ENCODE measurements at places on chromosomes 12 and 14.

- no peak for DNase-seq
Observed at GRCh38 chr14:34113005-34113511, 162.2 kb upstream of the EGLN3 start.

- peak; percentile 66 for DNase-seq
Observed at GRCh38 chr12:3655328-3655900, 97.5 kb downstream of the CRACR2A start.

- no peak for DNase-seq
Observed at GRCh38 chr14:68145539-68145938, 326.0 kb downstream of the RAD51B start.

GRCh38 chr12:119444462-119445044, 110.0 kb downstream of the CCDC60 start:
- DNase-seq, result peak; percentile 82

- no peak for DNase-seq
Observed at GRCh38 chr14:49106741-49107667, 479.2 kb downstream of the RPS29 start.

DNA sequence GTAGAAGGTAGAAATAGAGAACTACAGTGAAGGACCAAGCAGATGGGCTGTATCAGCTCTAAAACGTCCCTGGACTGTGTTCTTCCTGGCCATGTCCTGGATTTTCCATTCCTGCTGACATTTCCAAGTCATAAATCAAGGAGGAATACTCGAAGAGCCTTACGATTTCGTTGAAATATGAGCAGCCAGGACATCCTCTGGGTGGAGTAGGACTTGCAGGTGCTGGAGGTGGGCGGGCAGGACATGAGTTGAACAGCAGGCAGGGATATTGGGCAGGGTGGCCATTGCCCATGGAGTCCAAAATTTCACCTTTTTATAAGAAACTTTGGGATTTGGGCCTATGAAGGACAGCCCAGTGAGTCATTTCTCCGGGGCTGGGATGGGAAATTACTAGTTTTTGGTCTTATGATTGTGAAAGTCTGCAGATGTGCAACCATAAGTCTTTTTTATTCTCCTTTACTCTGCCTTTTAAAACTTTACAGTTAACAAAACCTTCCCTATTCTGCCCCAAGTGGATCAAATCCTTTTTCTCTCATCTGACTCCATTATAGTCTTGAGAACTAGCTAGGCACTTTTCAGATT, 88.8 kb downstream of the TMX1 start:
- DNase-seq, result no peak

- DNase-seq, result no peak
Observed at GRCh38 chr14:32702562-32702961, 236.1 kb upstream of the NPAS3 start.

GRCh38 chr14:65333943-65334687, 78.4 kb upstream of the FUT8 start:
- no peak for DNase-seq

DNA sequence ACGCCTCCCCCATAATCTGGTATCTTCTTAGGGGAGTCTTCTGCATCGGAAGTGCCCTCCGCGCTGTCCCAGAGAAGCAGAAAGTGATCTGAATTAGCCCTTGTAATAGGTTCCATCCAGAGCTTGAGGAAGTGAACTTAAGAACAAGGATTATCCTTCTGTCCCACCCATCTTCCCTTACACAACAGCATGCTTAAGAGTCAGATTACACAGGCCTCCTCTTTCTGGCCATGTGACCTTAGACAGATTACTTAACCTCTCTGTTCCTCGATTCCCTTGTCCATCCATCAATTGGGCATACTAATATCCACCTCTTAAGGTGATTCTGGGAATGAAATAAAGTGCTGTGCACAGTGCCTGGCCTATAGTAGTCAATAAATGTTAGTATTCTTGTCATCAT, 11.4 kb downstream of the CABP1 start:
- no peak for DNase-seq

DNA sequence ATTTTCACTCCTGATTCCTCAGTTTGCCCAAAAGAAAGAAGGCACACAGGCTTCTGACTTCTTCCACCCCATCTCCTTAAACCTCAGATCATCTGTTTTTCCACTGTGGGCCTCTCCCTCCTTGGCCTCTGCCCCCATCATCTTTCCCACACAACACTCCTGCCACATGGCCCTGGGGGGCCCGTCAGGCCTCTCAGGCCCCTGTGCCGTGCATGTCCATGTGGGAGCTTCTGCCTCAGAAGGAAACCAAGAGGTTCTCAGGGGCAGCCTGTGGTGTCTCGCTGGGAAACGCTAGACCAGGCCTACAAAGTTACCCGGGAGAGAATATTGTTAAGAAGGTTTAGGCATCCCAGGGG, 8.0 kb downstream of the KLHL33 start:
- no peak for DNase-seq

GRCh38 chr12:116615141-116615861, 56.1 kb downstream of the MAP1LC3B2 start:
- no peak for DNase-seq

DNA sequence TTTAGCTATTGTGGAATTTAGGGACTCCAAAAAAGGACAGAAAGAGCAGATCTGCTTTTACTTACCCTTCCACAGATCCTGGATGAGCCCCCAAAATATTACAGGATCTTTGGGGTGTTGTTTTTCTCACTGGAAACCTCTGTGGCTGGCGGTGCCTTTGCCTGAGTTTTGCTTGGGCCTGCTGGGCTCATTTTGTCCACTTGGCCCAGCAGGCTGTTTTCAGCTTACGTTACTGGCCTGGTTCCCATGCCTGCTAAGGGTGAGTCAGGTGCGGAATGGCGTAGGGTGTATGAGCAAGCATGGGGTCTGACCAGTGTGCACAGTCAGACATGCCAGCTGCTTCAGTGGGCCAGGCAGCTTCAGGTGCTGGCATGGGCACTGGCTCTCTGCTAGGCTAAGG, 45.8 kb downstream of the HSD17B6 start:
- no peak for DNase-seq

DNA sequence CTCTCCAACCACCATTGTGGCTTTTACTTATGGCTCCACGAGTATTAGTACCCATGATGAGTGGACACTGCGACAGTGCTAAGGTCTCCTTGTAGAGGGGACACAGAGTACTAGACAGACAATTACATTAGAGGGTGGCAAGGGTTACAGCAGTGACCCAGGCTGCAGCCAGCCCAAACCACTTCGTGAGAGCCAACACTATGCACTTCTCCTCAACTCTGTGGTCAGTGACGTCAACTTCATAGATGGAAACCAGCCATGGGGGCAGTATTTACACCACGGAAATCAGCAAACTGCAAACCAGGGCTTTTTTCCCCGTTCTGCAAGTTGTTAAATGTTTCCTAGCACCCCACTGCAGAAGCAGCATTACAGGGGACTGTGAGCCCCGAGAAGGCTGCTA, 61.6 kb upstream of the ZFP36L1 start:
- DNase-seq, result no peak

DNA sequence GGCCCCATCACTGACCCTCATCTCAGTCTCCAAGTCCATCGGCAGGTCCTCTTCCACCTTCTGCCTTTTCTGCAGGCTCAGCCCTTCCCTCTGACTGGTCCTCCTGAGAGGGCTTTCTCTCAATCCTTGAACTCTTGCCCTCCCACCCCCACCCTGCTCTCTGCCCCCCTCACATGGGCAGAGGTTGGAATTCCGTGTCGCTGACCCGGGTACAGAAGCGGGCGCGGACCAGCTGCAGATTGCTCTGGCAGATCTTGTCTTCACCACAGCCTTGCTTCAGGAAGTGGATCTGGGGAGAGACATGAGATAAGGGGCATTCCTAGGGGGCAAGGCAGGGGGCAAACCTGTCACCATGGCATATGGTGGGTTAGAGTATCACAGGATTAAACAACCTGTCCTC, 12.4 kb downstream of the ITGA7 start:
- DNase-seq, result no peak

GRCh38 chr14:54309615-54310014, 87.2 kb upstream of the CDKN3 start:
- no peak for DNase-seq

- DNase-seq, result peak; percentile 74
Observed at GRCh38 chr14:36524874-36525745, 5.1 kb upstream of the NKX2-1 start.

GRCh38 chr12:57175428-57176138, 28.2 kb upstream of the LRP1-AS start:
- peak; percentile 65 for DNase-seq

GRCh38 chr14:41285186-41285748, 321.4 kb upstream of the LRFN5 start:
- peak; percentile 64 for DNase-seq

DNA sequence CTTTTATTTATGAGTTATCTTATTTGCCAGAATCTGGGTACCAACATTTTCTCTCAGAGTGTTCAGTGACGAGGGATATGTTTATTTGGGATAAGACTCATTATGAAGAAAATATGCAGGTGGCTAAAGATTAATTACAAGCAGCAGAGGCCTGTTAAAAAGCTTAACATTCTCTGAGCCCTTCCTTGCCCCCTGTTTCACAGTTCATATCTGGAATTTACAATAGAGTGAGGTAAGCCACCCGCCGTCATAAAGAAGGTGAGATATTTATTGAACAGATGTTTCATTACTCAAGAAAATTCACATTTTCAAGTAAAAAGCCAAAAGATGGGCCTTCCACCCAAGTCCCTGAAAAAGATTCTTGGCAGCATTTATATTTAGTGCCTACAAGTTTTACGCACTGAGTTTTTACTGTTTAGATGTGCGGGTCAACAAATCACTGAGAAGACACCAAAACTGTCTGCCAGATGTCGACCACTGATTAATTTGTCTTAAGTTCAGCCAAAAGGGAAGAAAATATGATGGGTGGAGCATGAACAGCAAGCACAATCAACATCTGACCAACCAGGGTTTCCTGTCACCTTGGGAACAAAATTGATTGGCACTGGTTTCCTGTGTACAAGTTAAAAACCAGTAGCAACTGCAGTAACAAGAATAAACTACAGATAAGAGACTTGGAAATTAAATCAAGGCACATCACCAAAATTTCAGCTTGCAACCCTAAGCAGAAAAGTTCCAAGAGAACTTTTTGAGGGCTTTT, 85.5 kb upstream of the PTPRB start:
- DNase-seq, result no peak

DNA sequence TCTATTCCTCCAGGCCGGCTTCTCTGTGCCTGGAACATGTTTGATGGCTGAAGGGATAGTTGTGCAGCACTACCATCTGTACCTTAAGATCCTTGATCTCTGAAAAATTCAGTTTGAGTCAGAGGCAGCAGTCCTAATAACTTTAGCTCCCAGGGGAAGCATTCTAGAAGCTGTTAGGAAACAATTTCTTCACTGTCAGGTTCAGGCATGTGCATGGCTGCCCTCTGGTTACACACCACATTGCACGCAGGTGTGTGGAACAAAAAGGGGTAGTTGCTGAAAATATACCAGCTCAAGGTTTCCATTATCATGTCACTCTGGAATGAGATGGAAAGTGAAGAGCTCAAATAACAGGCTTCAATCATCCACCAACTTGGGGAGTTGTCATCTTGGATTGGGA, 80.1 kb downstream of the CHST11 start:
- no peak for DNase-seq

DNA sequence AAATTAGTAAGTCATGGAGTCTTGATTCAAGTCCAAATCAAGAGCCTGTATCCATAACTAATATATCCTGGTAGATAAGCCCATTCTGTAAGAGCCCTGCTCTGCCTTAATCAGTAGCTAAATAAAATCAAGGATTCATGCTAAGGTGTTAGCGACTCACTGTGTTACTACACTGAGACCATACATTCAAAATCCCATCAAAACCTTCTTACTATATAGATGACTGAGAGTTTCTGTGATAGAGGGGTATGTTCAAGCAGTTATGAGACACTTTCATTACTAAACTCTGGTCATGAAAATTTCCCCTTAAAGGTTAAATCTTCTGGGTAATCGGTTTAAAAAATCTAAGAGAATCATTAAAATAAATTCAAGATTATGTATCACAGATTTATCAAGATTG, 78.5 kb downstream of the MDGA2 start:
- DNase-seq, result no peak

DNA sequence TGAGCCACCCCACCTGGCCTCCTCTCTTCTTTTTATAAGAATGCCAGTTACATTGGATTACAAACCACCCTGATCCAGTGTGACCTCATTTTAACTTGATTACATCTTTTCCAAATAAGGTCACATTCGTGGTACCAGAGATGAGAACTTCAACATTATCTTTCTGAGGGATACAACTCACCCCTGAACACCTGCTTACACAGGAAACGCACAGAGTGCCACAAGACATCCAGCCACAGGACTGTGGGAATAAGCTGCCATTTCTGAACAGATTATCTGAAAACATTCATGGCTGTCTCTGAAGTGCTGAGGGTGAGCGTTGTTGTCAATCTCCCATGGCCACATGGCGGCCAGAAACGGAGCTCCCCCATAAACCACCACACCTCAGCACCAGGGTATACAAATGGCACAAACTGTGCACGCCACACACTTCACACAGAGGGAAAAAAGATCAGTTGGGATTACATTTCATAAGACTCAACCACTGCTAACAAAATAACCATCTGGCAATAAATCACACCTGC, 23.7 kb downstream of the FOXN3 start:
- DNase-seq, result no peak

DNA sequence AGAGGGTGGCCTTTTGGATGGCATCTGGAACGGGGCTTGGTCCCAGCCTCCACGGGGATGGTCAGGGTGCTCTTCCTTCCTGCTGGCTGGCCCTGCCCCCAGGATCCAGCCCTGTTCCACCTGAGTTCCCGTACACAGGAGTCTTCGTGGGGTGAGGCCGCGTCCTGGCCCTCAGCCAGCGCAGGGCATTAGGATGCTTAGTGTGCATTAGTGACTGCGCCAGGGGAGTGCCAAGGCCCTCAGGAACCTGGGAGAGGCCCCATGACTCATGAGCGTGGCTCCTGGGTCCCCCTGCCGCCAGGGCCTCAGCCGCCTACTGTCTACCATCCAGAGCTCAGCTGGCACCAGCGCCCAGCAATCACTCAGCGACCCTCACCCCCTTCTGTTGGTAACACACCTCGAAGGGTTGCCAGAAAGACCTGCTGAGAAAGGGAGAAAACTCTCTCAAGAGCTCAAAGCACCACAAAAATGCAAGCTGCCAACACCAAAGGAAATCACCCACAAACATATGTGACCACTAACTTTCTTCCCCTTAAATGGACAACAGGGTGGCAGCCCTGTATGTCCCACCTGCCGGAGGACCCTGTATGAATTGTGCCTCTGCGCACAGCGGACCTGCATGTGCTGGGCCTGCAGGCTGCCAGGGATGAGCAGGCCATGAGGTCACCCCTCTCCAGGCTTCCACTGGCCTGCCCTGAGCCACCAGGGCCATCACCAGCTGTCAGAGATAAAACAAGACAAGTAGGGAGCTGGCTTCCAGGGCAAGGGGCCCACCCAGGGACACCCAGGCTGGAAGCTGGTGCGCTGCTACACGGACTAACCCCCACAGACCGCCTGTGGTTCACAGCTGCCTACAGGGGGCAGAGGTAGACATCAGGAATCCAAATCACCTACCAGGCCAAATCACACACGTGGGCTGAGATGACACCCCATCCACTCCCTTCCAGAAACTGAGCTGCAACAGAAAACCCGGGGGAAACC, 28.7 kb downstream of the CCDC85C start:
- peak; percentile 84 for DNase-seq

GRCh38 chr12:106885026-106885425, 70.7 kb upstream of the TMEM263 start:
- DNase-seq, result no peak

Measured in Karpas-422 (cell line).